ENCODE measurements at places on chromosomes 11 and 22. TPM values are rescaled to one million over a fixed set of nuclear protein-coding genes. Genes with fewer than 3 reads are reported as not detected.

- no peak for DNase-seq
Observed at GRCh38 chr11:92979176-92979575, 9.7 kb downstream of the MTNR1B start.

DNA sequence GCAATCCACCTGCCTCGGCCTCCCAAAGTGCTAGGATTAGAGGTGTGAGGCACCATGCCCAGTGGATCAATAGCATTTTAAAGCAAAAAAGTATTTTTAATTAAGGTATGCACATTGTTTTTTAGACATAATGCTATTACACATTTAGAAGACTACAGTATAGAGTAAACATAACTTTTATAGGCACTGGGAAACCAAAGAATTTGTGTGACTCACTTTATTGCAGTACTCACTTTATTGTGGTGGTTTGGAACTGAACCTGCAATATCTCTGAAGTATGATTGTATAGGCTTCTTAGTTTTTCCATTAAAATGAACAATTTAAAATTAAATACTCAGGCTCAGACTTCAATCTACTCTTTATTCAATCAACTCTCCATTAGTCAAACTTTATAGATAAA, 17.5 kb upstream of the CD3E start:
- DNase-seq, result no peak

- DNase-seq, result no peak
Observed at GRCh38 chr11:127059750-127060149, 59.2 kb upstream of the KIRREL3 start.

DNA sequence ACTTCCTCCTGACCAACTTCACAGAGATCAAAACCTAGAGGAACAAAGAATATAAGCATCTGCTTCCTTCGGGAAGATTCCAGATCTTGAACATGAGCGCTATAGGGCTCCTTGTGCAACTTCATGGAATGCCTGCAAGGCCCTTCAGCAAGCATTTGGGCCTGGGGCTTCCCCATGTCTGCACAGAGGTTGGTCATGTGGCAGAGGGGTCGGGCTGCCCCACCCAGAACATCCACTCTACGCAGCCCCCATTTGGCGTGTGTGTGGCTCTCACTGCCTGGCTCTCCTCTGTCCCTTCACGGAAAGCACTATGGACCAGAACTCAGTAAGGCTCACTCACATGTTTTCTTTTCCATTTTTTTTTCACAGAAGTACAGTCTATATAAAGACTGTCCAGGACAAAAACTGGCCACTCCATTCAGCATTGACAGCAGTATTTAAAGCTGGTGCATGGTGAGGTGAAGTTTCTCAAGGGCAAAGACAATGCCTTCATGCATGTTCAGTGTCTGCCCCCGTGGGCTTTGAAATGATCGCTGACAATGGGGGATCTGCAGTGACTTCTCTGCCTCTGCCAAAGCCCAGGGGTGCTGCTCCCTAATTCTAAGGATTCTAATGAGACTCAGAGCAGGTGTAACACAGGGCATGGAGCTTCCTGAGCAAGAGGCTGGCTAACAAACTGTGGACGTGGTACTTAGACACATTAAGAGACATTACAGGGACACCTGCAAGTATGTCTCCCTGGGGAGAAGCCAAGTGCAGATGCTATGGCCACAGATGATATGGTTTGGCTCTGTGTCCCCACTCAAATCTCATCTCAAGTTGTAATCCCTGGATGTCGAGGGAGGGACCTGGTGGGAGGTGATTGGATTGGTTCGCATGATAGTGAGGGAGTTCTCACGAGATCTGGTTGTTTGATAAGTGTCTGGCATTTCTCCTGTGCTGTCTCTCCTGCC, 66.5 kb upstream of the PITPNB start:
- no peak for DNase-seq

- no peak for DNase-seq
Observed at GRCh38 chr11:20020198-20020597, 140.1 kb downstream of the DBX1 start.

DNA sequence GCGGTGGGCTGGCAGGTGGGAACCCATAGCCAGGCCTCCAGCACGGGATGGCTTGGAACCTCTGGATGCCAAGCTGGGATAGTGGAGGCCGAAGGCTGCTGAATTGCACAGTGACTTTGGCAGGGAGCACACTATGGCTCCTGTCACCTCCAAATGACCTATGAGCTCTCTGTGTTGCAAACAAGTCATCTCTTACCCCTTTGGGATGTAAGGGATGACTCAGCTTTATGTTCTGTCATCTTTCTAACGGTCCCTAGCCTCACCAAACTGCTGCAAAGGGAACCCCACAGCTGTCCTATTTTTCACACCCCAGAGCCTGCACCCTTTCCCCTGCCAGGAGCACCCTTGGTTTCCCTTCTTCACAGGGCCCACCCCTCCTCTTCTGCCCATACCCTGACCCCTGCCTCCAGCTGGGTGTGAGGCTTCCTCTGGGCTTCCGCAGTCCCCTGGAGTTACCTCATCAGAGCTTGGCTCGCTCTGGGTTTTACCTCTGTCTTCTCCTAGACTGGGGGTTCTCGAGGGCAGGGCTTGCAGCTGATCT, 2.7 kb upstream of the SCUBE1 start:
- no peak for DNase-seq

DNA sequence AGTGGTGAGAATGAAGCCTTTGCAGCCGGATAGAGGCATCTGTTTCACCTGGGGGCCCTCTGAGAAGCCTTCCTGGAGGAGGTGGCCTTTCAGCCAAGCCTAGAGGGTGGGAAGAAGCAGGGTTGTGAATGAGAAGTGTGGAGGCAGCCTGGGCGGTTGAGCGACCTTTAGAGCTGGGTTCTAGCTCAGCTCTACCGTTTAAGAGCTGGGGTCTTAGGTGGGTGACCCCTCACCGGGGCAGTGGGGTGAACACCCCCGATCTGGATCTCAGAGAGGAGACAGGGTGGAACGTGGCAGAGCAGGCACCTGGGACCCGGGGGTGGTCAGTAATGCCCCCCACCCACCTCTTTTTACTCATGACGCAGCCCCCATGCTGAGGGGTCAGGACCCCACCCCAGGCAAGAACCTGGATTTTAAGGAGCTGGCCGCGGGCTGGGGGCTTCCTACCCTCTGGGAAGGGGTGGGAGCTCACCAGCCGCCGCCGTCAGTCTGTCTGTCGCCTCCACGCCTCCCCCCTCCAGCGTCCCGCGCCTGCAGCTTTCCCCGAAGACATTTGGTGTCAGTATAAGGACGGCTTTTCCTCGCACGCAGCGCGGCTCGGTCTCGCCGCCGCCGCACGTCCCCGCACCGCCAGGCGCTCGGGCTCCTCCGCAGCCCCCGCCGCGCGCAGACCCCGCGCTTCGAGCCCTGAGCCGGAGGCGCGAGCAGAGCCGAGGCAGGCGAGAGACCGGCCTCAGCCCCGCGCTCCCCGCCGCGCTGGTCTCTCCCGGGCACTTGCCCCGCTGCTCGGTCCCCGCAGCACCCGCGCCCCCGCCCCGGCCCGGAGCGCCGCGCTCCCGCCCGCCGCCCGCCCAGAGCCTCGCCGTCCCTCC, 13.3 kb upstream of the CACNA1I start:
- DNase-seq, result no peak

The MUC5B gene
- not detected for total RNA-seq

The OR2AG2 gene
- total RNA-seq, result 0.26 TPM

GRCh38 chr22:27748349-27748748, 53.2 kb downstream of the MN1 start:
- no peak for DNase-seq

DNA sequence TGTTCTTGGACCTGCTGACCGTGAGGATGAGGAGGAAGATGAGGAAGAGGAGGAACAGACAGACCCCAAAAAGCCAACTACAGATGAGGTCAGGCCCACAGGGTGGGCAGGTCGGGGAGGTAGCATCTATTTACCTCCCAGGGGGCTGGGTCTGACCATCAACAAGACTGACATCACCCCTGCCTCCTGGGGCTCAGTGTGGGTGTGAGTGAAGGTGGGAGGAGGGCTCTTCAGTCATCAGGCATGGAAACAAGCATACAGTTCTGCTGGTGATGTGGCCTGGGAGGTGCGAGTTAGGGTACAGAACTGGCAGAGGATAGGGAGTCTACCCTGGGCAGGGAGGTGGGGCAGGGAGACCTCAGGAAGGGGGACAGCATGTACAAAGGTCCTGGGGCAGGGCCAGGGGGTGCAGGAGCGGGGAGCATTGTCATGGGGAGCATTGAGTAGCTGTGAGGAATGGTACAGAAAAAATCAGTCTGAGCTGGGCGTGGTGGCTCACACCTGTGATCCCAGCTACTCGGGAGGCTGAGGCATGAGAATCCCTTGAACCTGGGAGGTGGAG, 8.9 kb downstream of the PLCB3 start:
- no peak for DNase-seq

GRCh38 chr11:25943777-25944661, 387.9 kb upstream of the ANO3 start:
- no peak for DNase-seq

- no peak for DNase-seq
Observed at GRCh38 chr11:72570893-72571661, 103.1 kb downstream of the PDE2A start.

DNA sequence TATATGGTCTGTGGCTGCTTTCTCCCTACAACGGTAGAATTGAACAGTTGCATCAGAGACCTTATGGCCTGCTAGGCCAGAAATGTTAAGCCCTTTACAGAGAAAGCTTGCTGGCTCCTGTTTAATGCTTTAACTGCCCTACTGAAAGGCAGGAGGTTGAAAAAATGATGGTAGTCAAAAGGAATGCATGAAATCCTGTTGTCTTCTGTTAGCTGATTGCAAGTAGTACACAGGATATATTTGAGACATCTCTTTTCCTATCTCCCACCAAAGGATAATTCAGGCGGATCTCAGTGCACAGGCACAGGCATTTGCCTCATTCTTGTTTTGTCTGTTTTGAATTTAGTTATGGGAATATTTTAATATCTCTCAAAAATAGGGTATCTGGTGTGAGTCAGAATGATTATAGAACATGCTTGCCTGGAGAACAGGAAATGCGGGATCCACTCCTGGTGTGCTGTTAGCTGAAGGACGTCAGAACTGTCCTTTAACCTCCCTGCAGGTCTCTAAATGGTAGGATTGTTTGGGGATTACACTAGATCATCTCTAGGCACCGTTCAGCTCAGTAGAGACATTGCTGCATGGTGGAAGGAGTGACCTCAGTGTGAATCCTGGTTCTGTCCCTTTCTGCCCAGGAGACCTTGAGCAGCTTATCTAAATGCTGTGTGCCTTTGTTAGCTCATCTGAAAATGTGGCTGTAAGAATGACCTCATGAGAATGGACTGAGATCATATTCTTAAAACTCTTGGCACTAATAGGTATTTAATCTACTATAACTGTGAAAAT, 49.5 kb downstream of the PACS1 start:
- no peak for DNase-seq

The APOA4 gene
- not detected for total RNA-seq

- no peak for DNase-seq
Observed at GRCh38 chr11:119791701-119792151, 62.7 kb upstream of the NECTIN1 start.

The MAPK12 gene
- 33.4 TPM for total RNA-seq

- no peak for DNase-seq
Observed at GRCh38 chr22:48448821-48449220, 1378.9 kb downstream of the BRD1 start.

The LINC01488 gene
- total RNA-seq, result not detected

The ZNF215 gene
- 7.0 TPM for total RNA-seq

DNA sequence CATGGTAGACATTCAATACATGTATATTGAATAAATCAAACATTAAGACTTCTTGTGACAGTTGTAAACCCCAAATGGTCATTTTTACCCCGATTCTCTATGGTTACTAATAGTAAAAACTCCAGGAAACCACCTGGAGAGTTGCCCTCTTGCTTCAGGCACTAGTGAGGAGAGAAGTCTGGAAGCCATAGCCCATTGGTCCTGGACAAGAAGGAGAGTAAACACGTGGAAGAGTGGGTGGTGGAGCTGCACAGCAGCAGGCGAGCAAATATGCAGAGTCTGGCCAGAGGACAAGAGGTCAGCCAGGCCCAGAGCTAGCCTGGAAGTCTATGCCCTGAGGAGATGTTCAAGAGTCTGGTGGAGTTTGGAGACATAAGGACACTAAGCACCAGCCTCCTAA, 17.7 kb downstream of the DCHS1 start:
- no peak for DNase-seq

DNA sequence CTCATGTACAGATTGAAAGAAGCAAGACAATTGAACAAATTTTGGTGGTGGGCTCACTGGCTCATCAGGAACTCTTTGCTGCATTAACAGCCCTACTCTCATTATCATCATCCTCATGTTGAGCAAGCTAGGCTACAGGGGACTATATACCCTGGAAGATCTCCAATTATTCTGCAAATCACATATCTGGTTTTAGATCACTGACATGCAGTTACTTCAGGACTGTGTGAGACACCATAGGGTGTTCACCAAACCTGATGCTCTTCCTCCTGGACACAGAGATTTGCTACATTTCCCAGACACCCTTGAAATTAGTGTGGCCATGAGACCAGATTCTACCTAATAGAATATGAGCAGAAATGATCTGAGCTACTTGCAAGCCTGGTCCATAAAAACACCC, 23.0 kb upstream of the ME3 start:
- no peak for DNase-seq

DNA sequence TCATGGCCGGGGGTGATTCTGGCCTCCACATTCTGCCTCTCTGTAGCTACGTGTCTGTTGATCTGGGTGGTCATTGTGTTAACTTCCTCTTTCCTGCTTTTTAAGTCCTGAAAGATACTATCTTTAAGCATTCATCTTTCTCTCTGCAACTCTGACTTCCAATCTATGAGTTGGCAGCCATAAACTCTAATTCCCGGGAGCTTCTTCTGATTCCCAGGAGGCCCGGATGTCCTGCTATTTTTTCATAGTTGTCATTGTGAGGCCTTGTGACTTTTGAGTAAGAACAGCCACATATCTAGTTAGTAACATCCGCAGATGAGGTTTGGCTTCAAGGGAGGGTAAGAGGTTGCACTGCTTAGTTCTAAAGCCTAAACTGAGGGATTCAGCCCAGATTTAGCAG, 107.8 kb downstream of the SYN3 start:
- DNase-seq, result no peak

DNA sequence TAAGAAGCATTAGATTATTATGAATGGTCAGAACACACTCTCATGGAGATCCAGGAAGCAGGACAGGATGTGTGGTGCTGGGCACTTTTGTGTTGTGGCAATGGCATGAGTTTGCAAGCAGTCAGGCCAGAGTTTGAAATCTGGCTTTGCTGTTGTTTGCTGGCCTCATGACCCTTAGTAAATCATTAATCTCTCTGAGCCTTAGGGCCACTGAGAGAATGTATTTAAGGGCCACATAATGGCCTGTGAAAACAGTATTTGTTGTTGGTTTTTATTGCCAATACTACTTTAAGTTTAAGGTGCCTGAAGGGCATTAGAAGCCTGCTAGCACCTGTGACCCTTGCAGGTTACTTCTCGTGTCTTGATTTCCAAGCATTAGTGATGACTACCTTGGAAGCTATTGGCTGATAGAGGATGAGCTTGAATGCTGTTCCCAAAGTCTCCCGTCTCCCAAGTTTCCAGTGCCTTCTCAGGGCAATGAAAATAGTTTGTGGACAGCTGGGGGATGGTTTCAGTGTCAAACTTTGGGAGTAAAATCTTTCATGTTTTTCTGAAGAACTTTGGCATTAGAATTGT, 24.6 kb downstream of the STIM1 start:
- DNase-seq, result no peak

All from endothelial cell (in vitro differentiated cells).